ENCODE measurements at places on chromosomes 4 and X.

GRCh38 chr4:145939856-145940255 lies 1.2 kb upstream of the ZNF827 start:
- no peak for DNase-seq

GRCh38 chrX:10199212-10199611 lies 42.4 kb downstream of the CLCN4 start:
- peak; percentile 88 for DNase-seq

GRCh38 chr4:186015212-186015817 lies 53.6 kb upstream of the TLR3 start:
- DNase-seq: no peak

DNA sequence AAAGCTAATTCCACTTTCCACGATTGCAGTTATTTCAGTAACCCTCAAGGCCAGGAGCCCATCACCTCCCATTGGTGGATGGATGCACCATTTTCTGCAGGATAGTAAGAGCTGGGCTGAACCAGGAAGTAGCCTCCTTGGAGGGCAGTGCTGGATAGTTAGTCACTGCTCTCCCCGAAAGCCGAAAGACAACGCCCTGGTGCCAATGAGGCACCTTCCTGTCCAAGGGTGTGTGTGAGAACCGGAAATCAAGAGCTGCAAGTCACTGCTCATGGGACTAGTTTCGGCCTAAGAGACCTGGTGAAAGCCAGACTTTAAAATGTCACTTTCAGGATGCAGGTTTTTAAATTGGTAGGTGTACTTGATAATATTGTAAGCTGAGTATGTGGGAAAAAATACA lies 203.8 kb upstream of the HS3ST1 start:
- DNase-seq: no peak

DNA sequence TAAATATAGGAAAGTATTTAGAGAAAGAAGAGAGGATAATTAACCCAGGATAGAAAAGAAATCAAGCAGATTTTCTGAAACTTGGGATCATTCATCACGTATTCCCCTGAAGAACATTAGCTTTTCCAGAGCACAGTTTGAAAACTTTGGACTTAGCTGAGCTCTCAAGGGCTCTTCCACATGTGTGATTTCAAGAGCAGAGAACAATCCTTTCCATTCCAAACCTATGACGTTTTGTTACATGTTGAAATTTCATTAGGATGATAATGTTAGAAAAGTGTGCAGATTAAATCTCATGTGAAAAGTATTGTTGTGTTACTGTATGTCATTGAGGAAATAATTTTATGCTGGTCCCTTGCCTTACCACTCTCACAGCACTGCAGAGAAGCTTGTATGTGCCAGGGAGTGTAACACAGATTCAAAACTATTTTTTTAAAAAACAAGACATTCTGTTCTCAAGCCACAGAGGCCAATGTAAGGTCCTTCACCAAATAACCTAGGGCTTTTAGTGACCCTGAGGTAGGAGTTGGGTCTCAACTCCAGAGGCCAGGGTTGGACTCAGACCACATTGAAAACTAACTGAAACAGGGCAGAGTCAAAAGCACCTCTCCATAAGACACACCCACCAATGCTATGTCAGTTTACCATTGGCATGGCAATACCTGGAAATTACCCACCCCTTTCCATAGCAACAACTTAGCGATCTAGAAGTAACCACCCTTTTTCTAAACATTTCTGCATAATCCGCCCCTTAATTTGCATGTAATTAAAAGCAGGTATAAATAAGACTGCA lies 141.3 kb downstream of the ANXA5 start:
- DNase-seq: no peak

GRCh38 chr4:80921441-80921840 lies 109.1 kb upstream of the BMP3 start:
- no peak for DNase-seq

DNA sequence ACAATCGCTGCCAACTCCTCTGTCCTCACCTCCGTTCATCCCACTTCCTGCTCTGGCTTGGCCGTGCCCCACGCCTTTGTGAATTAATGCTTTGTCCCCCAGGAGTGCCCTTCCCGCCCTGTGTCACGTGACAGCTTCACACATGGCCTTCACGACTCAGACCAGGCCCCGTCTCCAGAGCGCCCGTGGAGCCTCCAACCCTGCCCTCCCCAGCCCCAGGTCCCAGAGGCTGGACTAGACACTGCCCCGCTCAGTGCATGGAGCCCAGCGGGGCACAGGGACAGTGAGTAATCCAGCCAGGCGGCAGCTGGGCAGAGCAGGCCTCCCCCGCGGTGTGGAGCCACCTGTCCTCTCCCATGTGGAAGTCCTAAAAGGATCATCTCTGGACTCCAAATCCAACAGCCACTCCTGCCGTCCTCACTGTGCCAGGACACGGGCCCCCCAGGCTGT lies 7.4 kb downstream of the ADRA2C start:
- DNase-seq: no peak

DNA sequence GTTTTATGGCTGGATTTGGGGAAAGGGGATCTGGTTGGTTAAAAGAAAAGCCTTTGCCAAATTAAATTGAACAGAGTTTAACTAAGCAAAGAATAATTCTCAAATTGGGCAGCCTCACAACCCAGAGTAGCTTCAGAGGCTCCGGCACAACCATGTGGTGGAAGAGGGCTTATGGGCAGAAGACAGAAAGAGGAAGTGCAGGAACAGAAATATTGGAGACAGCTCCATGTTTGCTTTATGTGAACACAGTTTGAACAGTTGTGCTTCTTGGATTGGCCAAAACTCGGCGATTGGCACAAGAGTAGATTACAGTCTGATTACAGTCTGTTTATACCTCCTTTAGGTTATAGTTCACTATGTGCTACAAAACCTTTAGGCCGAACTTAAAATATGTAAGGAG lies 562.7 kb downstream of the TRIML1 start:
- no peak for DNase-seq

- no peak for DNase-seq
Measured at GRCh38 chr4:74293558-74293957, 14.7 kb upstream of the EPGN start.

- no peak for DNase-seq
Measured at GRCh38 chr4:129929052-129929451, 833.1 kb downstream of the C4orf33 start.

DNA sequence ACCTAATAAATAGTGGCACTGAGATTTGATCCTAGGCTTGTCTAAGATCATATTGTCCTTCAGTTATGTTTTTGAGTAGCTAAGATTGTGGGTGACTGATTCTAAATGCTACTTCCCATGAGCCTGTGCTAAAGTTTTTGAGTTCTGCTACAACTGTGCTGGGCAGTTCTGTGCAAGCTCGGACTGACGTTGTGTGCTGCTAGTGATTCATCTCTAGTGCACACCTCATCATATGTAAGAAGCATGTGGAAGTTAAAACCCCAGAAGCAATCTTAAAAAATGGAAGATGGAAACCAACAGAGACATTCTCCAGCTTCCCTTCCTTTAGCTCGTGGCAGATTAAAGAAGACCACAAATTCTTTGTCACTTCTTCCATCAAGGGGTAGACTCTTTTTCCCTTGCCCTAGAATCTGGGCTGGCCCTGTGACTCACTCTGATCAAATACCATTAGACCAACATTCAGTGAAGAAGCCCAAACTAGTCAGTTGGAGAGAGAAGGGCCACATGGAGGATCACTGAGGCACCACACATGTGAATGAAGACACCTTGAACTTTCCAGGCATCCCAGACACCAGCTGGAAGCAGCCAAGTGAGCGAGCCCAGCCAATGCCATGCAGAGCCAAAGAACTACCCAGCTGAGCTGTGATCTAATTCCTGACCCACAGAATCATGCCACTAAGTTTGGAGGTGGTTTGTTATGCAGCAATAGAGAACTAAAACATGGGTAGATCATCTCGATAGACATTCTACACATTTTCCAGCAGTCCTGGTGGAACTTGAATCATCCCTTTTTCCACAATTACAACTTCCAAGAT lies 16.8 kb downstream of the ARHGAP6 start:
- no peak for DNase-seq

DNA sequence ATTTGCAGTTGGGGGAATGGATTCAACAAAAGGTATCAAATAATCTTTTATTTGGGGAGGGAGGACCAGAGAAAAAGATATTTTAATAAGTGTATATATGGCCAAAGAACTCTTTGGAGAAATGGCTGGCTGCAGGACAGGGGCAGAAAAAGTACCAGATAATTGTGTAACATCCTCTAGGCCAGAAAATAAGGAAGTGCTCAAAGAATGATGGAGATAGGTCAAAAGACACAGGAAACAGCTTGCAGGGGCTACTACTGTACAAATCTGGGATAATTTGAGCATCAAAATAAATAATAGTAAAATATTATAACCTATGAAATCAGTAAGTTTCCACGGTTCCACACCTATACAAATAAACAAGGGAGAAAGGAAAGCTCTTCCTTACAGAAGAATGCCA lies 34.8 kb downstream of the KLHL5 start:
- DNase-seq: no peak

GRCh38 chr4:75566911-75567310 lies 11.0 kb downstream of the ODAPH start:
- DNase-seq: no peak

- DNase-seq: no peak
Measured at GRCh38 chrX:119573840-119574393, 446 bp upstream of the UBE2A start.

GRCh38 chr4:25818371-25818871 lies 44.4 kb downstream of the SEL1L3 start:
- no peak for DNase-seq

GRCh38 chrX:131955099-131955777 lies 67.9 kb upstream of the STK26 start:
- no peak for DNase-seq

GRCh38 chr4:142404191-142404611 lies 441.9 kb downstream of the INPP4B start:
- DNase-seq: no peak

DNA sequence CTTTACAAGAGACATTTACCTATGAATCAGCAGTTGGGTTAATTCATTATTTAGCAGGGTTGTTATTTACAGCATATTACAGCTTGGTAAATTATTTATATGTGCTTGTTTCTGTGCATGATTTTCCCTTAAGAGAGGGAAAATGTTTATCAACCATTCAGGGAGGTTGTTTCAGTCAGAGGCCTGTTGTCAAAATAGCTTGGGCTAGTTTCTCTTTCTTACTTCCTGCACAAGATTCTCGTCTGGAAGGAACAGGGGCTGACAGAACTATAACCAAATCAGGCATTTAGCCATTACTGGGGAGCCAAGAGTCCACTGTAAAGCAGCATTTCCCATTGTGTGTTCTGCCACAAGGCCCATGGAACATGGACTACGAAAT lies 135.8 kb downstream of the HS6ST2 start:
- DNase-seq: no peak

DNA sequence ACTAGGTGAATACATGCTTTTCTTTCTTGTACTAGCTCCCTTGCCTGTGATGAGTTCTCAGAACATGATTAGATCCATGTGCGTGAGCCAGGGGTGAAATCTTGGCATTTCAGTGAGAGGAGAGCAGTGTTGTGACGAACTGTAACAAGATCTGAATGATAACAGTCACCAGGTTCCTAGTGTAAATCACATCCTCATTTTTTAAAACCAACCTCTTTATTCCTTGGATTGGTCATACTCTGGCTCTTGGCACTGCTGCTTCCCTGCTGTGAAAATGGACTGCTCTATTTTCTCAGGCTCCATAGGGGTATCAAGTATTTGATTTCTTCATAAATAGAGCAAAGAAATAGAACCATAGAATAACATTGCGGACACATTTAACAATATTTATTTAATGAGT lies 206.3 kb downstream of the SLC4A4 start:
- DNase-seq: no peak

DNA sequence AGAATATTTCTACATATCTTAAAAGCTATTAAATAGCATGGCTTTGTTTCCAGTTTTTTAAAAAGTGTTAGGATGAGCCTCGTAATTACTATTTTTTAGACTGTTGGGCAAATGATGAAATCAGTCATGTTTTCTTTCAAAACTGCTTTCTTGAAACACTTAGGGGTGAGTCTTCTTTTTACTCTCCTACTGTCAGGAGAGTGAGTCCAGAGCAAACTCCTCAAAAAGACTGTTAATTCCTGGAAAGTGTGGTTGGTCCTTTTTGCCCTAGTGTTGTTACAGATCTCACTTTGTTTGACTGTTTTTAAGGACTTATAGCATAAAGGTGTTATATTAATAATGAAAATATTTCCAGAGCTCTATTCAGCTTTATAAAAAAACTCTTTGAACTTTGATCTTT lies 6.3 kb downstream of the GSTCD start:
- no peak for DNase-seq

GRCh38 chrX:56219700-56220099 lies 12.5 kb upstream of the KLF8 start:
- DNase-seq: peak; percentile 7

- DNase-seq: no peak
Measured at GRCh38 chr4:143768007-143768591, 67.6 kb upstream of the FREM3 start.

- DNase-seq: no peak
Measured at GRCh38 chr4:74009307-74009706, 10.8 kb upstream of the CXCL5 start.

GRCh38 chr4:185304944-185305690 lies 90.6 kb downstream of the LRP2BP start:
- DNase-seq: peak; percentile 75

DNA sequence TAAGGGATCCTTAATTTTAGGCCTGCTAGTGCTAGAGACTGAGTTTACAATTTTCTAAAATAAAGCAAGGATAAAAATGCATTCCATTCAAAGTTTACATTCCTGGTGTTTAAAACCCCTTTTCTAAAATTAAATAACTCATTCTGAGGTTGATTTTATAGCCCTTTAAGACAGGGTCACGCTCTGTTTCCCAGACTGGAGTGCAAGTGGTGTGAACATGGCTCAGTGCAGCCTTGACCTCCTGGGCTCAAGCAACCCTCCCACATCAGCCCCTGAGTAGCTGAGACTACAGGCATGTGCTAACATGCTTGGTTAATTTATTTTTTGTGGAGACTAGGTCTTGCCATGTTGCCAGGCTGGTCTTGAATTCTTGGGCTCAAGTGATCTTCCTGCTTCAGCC lies 6.8 kb upstream of the CDKL2 start:
- no peak for DNase-seq

DNA sequence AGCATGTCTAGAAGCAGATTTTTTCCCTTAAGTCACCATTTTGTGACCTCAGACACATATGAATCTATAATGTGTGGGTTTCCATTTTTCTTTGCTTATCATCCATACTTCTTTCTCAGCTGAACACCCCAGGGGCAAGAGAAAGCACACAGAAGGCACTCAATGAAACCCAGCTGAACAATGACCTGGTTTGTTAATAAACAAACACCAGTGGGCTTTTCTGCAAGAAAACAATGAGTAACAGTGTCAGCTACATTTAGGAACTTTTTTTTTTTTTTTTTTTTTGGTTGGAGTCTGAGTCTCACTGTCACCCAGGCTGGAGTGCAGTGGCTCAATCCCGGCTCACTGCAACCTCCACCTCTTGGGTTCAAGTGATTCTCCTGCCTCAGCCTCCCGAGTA lies 40.7 kb upstream of the KLF3 start:
- no peak for DNase-seq

GRCh38 chrX:8075636-8076035 lies 95.4 kb downstream of the VCX2 start:
- DNase-seq: no peak

- no peak for DNase-seq
Measured at GRCh38 chr4:184165291-184165690, 52.4 kb downstream of the ENPP6 start.
